Activated CD8-positive, alpha-beta memory T cell treated with anti-CD3 and anti-CD28 coated beads for 1 hour (primary cell): ENCODE measurements at places on chromosomes 7 and 10.

GRCh38 chr10:28219251-28219650 is 83.6 kb downstream of the MPP7 start:
- DNase-seq: no peak

DNA sequence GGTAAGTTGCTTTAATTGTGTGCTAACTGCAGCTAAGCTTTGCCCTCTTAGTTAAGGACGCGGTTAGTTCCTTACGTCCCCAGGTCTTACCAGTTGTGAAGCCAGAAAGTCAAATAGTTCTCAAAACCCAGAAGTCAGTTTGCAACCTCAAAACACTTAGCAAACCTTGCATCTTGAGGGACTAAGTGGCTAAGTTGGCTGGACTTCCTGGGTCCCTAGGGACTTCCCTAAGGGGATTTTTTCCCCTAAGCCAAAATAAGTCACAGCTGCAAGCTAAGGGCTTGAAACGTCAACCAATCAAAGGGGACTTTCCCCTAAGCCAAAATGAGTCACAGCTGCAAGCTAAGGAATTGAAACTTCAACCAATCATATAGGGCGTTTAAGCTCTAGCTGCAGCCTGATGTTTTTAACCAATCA is 36.2 kb upstream of the HECW1 start:
- no peak for DNase-seq

DNA sequence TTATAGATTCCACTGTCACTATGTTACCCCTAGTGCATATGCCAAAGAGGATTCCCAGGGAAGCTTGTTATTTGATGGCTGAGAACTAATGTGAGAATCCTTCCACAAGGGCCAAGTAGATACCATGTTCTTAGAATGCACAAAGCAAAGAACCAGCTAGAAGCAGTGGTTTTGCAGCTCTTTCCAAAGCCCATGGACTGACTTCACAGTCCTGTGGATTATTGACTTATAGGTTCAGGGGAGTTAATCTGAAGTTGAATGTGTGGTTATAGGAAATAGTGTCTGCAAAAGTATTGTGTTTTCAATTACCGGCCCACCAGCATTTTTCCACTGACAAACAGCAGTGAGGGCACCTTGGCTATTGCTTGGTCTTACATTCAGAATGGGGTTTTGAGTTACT is 28.2 kb downstream of the TIMM23 start:
- DNase-seq: no peak

- DNase-seq: no peak
Measured at GRCh38 chr7:30238721-30239441, 45.5 kb upstream of the ZNRF2 start.

GRCh38 chr10:33749067-33749735 is 414.7 kb upstream of the NRP1 start:
- DNase-seq: no peak

GRCh38 chr7:127536741-127537140 is 48.7 kb downstream of the GCC1 start:
- no peak for DNase-seq

GRCh38 chr7:152523916-152524315 is 88.1 kb upstream of the KMT2C start:
- DNase-seq: no peak

GRCh38 chr10:20634839-20635238 is 262.3 kb downstream of the NEBL start:
- no peak for DNase-seq

DNA sequence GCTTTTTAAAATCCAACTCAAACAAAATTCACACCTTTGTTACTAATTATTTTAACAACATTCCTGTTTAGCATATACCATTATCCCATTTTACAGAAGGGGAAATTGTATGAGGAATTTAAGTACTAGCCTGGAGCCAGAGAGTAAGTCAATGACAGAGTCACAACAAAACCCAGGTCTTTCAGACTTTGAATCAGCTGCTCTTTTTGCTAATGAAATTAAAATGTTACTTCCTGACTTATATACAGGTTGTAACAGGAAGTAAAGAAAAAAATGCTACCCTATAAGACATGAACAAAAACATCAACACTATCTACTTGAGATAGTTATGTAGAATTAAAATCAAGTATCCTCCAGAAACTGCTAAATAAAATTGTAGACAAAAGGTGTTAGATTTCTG is 82.6 kb upstream of the ASAH2 start:
- no peak for DNase-seq

- no peak for DNase-seq
Measured at GRCh38 chr7:143280160-143280559, 4.6 kb upstream of the TMEM139 start.

DNA sequence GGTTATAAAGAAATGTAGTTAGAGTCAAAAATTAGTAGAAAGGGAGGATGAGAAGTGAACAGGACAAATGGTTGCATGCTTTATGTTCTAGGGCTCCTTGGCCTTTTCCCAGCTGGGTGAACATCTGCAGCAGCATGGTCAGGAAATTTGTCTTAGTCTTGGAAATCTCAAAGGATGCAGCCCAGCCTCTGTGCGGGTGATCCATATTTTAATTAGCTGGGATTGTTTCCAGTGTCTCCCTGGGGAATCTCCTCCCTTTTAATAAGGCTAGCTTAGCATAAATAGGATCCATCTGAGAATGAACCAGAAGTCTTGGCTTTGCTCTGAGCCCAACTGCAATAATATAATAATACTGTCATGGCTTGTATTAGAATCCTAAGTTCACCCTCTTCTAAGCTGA is 198.3 kb downstream of the PRKG1 start:
- no peak for DNase-seq
